ENCODE measurements at places on chromosomes 1 and 21. TPM values are rescaled to one million over a fixed set of nuclear protein-coding genes. Genes with fewer than 3 reads are reported as not detected.

DNA sequence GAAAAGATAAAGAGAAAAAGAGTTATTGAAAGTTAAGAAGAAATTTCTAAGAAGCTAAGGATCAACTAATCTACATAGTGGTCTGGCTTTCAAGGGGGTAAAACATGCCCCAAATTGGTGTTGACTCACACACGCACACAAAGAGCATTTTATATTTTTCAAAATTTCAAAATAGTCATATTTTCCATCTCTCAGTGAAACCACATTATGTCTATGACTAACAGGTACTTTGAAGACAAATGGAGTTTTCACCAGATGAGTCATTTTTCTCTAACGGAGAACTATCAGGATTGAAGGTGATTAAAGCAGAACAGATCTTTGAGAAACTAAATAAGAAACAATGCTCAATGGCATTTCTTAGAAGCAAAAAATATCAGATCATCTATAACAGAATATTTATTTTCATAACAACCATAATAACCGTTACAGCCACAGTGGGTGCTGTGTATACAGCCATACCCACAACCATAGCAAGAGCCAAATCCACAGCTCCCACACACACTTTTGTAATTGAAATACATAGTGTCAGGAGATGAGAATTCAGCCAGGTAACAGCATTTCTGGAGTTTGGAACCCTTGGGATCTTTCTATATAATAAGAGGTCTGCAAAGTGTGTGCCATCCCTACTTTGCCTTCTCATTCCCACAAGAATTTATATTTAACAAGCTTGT, at the start of gene KRTAP21-3:
Gene KRTAP21-3 (minus strand): TSS at position 539 of the 671 bp plus-strand sequence. CDS start 18 bp downstream, at position 521.
- DNase-seq = no peak
- no peak within 1 kb of the TSS for H3K4me3 ChIP-seq
- no peaks in the 10 kb centered on the region for H3K36me3 ChIP-seq
- no peak within 1 kb of the TSS for H3K27ac ChIP-seq
- H3K27me3 ChIP-seq = no peaks in the 10 kb centered on the region
- H3K4me1 ChIP-seq = no peaks in the 10 kb centered on the region

DNA sequence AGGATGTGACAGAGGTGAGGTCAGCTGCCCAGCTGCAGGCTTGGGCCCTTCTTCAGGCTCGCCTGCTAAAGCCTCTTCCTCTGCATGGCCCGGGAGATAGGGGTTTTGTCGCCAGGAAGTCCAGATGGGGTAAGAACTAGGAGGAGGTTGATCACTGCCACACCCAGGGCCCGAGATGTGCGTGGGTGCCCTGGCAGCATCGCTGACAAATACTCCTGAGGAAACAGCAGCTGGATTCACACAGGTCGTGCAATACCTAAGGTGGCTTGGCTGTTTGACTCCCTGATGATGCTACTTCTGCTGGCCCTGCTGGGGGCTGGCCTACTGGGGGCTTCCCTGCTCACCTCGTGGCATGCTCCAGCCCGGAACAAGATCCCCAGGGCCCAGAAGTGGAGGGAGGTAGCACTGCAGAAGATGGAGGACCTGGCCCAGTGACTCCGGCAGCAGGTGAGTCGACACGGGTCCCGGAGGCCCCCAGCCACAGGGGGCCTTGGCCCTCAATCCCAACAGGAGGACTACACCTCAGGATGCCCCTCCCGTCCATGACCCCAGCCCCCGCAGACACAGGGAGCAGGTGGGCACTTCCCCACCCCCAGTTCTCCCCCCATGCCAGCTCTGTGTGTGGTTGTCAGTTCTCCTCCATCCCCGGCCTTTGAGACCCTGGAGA, 29.6 kb downstream of the FAAH start:
- peaks cover 61% of the 10 kb centered on the region for H3K27me3 ChIP-seq
- H3K4me1 ChIP-seq = no peaks in the 10 kb centered on the region
- DNase-seq = no peak
- H3K4me3 ChIP-seq = no peak overlapping the region

DNA sequence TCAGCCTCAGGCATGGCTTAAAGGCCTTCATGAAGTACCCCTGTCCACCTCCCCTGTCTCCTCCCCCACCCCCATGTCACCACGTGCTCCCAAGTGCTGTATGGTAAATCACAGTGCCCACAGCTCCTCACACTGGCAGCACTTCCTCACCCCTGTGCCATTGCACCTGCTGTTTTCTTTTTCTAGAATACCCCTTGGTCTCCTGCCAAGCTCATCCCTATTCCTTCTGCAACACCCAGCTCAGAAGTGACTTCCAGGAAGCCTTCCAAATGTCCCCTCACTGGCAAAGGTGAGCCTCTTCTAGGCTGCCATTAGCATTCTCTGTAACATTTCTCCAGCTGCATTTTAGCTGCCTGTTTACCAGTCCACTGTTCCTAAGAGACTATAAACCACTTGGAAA, 9.4 kb downstream of the AKNAD1 start:
- H3K36me3 ChIP-seq = no peaks in the 10 kb centered on the region
- H3K27ac ChIP-seq = no peak overlapping the region
- peaks cover 11% of the 10 kb centered on the region for H3K4me1 ChIP-seq
- peaks cover 7% of the 10 kb centered on the region for H3K27me3 ChIP-seq

GRCh38 chr1:208228550-208228949, 15.6 kb downstream of the PLXNA2 start:
- no peak for DNase-seq
- no peaks in the 10 kb centered on the region for H3K36me3 ChIP-seq
- H3K27ac ChIP-seq = no peak overlapping the region
- H3K27me3 ChIP-seq = no peaks in the 10 kb centered on the region
- no peak overlapping the region for H3K4me3 ChIP-seq
- H3K4me1 ChIP-seq = peaks cover 61% of the 10 kb centered on the region

DNA sequence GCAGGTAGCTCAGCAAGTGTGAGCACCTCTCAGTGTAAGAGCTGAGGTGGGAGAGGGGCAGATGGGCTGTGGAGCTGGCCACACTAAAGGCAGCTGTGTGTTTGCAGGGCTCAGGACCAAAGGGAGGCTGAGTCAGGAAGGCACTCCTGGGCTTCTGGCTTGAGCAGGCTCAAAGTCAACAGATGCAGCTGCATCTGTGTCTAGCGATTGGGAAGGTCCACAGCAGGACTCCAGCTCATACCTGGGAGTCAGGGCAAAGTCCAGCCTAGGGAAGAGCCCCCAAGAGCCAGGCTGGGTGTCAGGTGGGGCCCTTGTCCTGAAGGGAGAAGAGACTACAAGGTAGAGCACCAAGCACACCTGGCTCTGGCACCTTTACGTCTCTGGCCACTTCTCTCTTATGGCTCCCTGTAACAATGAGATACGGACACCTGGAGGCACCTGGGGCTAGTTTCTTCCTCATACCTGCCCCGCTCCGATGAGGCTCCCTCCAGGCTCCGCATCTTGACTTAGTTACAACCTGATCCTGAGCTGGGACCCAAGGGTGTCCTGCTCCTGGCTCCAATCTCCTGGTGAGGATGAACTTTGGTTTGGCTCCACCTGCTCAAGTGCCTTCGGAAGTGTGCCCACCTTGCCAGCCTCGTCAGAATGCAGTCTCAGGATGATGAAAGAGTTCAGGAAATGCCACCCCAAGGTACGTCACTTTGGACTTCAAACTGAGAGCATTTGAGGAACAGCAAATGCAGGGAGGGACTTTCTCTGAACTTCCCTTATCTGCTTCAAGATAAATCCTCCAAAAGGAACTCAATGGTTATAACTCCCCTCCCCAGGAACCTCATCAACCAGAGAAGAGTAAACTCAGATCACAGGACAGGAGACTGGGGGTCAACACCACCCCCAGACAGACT, 21.5 kb upstream of the SLC2A1 start:
- peaks cover 13% of the 10 kb centered on the region for H3K36me3 ChIP-seq
- H3K4me1 ChIP-seq = peaks cover 76% of the 10 kb centered on the region
- H3K27me3 ChIP-seq = no peaks in the 10 kb centered on the region

DNA sequence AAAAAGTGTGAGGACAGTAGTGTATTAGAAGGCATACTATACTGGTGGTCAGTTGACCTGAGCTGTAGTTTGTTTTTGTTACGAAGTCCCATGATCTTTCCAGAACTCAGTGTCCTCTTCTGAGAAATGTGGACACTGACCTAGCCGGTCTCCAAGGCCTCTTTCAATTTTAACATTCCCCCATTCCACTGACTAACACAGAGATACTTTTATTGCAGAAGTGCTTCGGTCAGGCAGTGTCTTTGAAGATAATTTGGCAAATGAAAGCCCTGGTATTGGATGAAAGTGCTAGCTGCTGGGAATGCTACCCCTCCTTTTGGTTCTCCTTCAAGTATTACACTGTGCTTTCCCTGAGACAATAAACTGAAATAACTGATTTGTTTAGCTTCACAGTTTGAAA, 89.4 kb downstream of the LMO4 start:
- H3K4me1 ChIP-seq = peaks cover 10% of the 10 kb centered on the region
- no peak overlapping the region for H3K27ac ChIP-seq
- no peak overlapping the region for H3K4me3 ChIP-seq
- no peak for DNase-seq
- H3K27me3 ChIP-seq = no peaks in the 10 kb centered on the region

GRCh38 chr21:39467746-39468145, 16.0 kb downstream of the SH3BGR start:
- DNase-seq = no peak
- no peaks in the 10 kb centered on the region for H3K4me1 ChIP-seq
- no peak overlapping the region for H3K27ac ChIP-seq
- no peaks in the 10 kb centered on the region for H3K27me3 ChIP-seq
- no peak overlapping the region for H3K4me3 ChIP-seq
- H3K36me3 ChIP-seq = peaks cover 5% of the 10 kb centered on the region

GRCh38 chr1:246820666-246821065, 96.5 kb downstream of the SCCPDH start:
- no peak for DNase-seq
- no peaks in the 10 kb centered on the region for H3K36me3 ChIP-seq
- no peak overlapping the region for H3K4me3 ChIP-seq
- peaks cover 14% of the 10 kb centered on the region for H3K27me3 ChIP-seq

Gene CCDC24
- 13.8 TPM for total RNA-seq

Gene PAPPA2
- total RNA-seq = 0.32 TPM

Gene ATP8B2
- 37.5 TPM for total RNA-seq

Gene KPRP
- total RNA-seq = not detected

All from mesothelial cell of epicardium (in vitro differentiated cells).